ENCODE measurements at places on chromosomes 6 and 20.

- no peak for DNase-seq
These were observed 126.6 kb downstream of the VEGFA start for GRCh38 chr6:43896329-43897255.

GRCh38 chr6:138219398-138219797 is 1.1 kb upstream of the PBOV1 start:
- no peak for DNase-seq

GRCh38 chr6:138815797-138816528 is 20.1 kb downstream of the ECT2L start:
- DNase-seq, result peak; percentile 61

DNA sequence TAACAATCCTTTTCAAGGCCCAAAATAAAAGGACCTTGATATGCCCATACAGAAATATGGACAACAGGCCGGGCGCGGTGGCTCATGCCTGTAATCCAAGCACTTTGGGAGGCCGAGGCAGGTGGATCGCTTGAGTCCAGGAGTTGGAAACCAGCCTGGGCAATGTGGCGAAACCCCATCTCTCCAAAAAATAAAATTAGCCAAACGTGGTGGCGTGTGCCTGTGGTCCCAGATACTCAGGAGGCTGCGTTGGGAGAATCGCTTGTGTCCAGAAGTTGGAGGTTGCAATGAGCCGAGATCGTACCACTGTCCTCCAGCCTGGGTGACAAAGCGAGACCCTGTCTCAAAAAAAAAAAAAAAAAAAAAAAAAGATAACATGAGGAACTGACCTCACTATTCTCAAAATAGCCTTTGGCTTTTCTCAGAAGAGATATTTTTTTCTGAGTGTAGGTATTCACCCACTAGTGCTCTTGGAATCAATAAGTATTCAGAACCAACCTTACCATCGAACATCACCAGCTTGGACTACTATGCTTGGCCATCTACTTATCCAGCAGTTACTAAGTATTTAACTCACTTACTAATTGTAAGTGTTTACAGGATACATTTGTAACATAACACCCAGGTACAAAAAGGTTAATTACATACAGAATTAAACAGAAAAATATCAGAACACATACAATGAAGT is 99.2 kb downstream of the OR2B2 start:
- no peak for DNase-seq

DNA sequence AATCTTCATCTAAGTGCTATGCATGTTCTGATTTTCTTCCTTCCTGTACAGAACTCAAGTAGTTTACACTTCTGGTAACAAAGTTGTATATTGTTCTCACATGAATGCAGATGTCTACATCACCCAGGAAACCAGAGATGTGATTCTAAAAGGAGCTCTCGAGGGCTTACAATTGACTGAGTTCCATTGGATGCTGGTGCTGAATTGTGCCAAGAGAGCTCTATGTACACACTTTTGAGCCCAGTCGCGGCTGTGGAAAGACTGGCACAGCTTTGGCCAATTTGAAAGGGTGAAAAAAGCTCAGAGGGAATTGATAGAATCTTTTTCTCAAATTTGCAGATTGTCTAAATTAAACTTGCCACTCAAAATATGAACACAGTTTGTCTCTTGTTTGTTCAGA is 340.7 kb downstream of the LMBRD1 start:
- DNase-seq, result no peak

DNA sequence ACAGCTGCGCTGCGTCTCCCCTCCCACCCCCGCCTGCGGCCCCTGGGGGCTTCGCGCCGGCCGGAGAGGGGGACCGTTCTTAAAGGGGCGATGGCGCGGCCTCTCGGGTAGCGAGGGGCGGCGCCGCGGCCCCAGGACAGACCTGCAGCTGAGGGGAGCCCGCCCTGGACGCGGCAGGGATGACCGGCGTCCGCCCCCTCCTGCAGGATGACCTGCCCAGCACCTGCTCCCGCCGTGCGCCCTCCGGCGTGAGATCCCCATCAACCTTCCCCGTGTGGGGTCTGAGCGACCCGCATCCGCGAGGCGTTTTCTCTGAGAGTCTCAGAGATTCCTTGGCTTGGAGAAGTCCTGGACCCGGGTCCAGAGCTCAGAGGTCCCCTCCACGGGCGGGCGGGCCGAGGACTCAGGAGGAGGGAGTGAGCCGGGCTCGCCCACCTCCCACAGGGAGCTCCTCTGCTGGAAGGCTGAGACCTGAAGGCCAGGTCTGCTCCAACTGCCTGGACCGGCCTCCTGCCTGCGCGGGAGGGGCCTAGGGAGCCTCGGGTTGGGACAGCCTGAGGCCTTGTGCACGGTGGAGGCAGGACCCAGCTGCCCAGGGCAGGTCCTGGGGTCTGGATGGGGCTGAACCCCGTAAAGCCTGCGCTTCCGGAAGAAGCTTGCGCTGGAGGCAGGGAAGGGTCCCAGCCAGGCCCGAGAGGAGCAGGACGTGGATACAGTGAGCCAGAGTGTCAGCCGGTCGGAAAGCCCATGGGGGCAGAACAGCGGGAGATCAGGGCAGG is 532 bp upstream of the NKAIN4 start:
- peak; percentile 24 for DNase-seq

- peak; percentile 25 for DNase-seq
These were observed 12.6 kb downstream of the HLA-DPB1 start for GRCh38 chr6:33088258-33088930.

- no peak for DNase-seq
These were observed 59.9 kb upstream of the MAP3K4 start for GRCh38 chr6:160931378-160932310.

- DNase-seq, result no peak
These were observed 2.3 kb upstream of the KIF16B start for GRCh38 chr20:16575390-16576140.

DNA sequence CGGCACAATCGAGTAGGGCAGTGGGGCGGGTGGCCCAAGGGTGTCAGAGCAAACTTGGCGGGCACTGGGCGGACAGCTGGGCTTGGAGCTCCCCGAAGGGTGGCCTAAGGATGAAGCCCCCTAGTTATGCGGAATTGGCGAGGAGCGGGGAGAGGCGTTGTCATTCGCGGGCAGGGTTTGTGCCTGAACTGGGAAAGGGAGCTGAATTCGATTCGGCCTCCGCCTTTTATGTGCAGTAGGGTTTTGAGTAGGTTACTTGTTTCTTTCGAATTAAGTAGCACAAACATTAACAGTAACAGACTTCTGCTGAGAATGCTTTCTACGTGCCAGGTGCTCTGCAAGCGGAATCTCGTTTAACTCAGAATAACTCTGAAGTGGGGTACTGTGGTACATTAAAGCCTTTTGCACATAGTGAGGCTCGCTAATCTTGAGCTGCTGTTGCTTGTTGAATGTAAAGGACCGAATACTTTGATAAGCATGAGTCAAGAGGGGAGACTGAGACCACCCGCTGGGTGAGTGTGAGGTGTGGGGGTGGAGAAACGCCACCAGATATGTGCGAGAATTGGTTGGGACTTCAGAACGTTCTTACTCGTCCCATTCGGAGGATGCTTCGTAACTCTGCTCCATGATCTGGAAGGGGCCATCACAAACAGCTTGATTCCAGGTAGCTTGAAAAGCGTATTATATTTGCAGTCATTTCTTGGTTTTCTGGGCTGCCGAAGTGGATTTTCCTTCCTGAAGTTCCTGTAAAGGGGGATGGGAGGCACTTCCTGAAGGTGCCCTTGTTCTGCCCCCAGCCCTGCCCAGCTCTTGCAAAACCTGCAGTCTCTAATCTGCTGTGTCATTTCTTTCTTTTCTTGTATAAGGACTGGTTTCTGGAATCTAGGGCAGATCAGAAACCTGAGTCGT is 833 bp downstream of the RAB5IF start:
- no peak for DNase-seq

- no peak for DNase-seq
These were observed 83.0 kb upstream of the SGK1 start for GRCh38 chr6:134400941-134401340.

All from B cell (primary cell).